PC-9 (cell line): ENCODE measurements at places on chromosomes 7 and 10.

DNA sequence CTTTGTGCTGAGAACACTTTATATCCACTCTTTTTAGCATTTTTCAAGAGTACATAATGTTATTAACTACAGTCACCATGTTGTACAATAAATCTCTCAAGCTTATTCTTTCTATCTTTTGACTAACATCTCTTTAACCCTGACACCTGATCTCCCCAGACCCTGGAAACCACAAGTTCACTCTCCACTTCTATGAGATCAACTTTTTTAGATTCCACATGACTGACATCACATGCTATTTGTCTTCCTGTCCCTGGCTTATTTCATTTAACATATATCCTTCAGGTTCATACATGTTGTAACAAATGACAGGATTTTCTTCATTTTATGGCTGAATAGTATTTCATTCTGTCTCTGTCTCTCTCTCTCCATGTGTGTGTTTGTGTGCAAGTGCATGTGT lies 15.5 kb downstream of the SLC13A1 start:
- no peak for DNase-seq

DNA sequence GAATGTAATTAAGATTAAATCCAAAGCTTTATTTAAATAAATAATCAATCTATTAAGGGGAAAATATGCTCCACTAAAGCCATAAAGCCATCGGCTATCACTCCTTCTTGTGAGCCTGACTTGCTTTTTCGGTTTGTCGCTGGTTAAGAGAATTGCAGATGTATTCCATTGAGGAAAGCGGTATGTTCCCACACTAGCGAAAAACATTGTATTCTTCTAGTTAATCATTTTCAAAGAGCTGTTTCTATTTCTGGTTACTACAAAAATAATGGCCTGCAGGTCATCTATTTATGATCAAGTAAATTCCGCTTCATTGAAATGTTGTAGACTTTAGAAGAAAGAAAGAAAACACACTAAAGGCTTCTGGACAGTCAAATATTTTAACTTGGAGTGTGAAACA lies 173.4 kb downstream of the CACNB2 start:
- no peak for DNase-seq

DNA sequence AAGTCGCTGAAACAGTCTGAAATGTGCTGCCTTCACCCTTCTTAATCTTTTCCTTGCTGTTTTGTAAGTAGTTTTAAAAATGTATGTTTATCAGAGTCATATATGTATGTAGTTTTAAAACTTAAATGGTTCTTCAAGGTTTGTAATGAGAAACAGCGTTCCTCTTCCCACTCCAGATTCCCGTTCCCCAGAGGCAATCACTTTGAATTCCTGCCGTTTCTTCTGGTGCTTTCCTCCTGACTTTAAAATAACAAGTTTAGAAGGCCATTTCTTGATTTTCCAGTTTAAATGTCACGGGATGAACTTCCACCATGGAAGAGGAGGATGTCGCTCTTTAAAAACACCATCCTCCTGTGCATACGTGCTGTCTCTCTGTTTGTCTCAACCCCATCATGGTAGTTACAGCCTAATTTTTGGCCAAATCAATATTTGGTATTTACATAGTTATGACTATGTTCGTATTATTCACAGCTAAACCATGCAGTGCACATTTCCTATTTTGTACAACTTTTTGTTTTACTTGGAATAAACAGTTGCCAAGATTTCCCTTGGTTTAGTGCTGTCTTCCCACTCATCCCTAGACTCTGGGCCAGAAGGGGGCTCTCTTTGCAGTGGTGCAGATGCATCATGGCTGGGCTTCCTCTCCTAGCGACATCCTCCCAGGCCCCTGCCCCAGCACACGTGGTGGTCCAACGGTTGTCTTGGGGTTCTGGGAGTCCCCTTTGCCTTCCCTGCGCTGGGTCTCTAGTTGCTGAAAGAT lies 151.4 kb downstream of the PTPN20 start:
- DNase-seq: no peak

GRCh38 chr10:13560597-13560996 lies 26.2 kb upstream of the PRPF18 start:
- DNase-seq: no peak

- DNase-seq: no peak
Measured at GRCh38 chr7:156840134-156840533, 52.8 kb downstream of the LMBR1 start.

DNA sequence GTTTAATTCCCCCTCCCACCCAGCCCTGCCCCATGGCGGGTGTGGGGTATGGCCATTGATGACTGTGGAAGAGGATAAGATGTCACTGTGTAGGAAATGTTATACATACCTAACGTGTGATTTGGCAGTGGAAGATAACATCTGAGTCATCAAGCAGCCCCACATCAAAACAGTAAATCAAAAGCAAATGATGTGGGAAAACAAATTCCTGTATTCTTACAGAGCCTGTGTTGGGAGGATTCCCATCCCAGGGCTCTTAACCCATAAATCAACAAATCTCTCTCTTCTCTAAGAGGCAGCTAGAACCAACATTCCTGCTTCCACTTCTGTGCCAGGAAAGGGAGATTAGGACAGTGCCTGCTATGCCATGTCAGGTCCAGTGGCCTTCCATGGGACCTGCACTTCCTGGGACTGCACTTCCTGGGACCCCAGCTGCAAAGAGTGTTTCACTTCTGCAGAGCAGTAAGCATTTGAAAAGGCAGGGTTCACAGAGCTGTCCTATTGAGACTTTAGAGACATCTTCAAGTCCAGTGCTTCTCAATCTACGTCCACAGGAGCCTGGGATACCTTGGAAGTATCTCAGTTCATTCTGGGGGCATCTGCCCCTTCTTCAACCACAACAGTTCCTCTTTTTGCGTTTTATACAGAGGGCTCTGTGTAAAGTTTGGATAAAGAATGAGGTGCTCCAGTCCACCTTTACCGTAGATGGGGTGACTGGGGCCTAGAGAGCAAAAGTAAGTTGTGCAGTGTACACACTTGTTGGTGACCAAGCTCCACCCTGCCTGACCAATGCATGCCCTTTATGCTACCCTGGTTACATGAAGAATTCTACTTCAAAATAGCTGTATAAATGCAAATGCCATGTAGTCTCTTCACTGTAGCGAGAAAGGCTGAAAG lies 45.7 kb downstream of the ATXN7L1 start:
- peak; percentile 78 for DNase-seq

DNA sequence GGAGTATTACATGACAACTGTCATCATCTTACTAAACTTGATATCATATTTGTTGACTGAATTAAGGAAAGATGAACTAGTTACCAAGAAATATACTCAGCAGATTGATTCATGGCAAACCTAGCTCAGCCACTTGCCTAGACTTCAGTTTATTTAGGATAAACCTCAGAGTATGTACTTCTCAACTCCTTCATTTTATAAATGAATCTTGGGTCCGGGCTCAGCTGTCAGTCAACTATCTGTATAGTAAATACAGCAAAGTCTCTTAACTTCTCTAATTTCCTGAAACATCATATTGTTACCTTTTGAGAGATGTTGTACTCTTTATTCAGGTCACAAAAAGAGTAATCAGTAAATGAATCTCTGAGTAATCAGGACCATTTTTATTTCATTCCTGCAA lies 211.0 kb upstream of the KLF14 start:
- no peak for DNase-seq

GRCh38 chr7:13282377-13282980 lies 595.0 kb downstream of the ARL4A start:
- DNase-seq: no peak

DNA sequence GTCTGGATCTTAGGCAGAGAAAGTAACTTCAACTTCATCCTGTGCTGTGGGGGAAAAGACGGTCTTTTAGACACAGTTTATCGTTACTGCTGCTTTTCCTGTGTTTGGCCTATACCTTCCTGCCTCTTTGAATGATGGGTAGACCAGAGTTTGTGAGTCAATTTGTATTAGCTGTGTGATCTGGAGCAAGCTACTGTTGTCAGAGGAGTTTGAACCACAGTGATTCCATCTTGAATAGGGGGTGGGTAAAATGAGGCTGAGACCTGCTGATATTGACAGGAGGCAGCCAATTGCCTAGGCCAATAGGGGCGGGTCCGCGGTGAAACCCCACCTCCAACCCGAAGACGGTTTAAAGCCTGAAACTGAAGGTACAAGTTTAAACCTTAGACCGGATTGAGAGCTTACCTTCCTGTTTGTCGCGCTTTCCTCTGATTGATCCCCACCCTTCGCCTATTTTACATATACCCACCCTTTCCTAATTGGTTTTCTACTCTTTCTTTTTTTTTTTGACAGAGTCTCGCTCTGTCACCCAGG lies 35.8 kb upstream of the EIF4H start:
- DNase-seq: no peak

DNA sequence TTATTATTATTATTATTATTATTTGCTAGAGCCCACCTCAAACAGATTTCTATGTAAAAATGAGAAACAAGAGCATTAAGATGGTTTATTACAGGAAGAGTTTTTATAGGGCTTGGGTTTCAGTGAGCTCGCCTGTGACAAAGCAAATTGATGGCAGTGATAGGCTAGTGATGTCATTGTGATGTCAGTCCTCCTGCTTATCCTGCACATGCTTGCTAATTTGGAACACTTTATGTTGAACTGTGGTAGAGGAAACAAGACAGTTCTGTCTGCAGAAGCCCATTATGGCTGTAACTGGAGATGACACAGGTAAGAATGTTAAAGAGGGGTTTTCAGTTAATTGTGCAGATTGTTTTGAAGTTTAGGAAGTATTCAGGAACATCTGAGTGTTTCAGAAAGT lies 68.3 kb downstream of the CREM start:
- no peak for DNase-seq

- DNase-seq: no peak
Measured at GRCh38 chr7:72023926-72024325, 388.2 kb downstream of the CALN1 start.

DNA sequence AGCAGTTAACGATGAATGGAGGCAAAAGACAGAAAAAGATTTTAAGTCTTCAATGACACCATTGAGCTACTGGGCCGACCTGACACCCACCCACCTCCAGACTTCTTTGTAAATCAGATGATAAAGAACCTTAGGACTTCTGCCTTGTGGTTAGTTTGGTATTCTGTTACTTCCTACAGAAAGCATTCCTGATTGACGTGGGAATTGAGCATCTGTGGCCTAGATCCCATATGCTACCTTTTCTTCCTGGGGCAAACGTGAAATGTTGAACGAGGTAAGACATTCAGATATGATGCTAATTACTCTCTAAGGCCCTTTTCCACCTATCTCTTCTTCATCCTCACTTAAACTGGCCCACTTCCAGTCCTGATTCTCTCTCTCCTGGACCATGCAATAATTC lies 10.2 kb downstream of the PRLHR start:
- no peak for DNase-seq

DNA sequence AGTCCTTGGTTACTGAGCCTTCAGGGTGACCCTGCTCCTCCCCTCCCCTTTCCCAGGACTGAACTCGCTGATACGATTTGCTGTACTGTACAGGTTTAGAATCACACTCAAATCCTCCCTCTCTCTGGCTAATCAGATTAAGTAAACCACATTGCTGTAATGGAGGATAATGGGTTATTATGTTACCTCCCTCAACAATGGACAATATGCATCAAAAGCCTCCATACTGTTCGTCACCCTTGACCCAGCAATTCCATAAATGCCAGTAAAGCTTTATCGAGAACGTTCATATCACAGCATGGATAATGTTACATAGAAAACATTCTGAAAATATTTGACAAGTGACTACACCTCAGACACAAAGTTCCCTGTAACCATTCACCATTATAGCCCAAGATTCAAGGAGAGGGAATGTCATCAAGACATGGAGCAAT lies 61.7 kb downstream of the FAM107B start:
- peak; percentile 90 for DNase-seq

GRCh38 chr7:150367677-150368095 lies 936 bp upstream of the REPIN1 start:
- DNase-seq: no peak

DNA sequence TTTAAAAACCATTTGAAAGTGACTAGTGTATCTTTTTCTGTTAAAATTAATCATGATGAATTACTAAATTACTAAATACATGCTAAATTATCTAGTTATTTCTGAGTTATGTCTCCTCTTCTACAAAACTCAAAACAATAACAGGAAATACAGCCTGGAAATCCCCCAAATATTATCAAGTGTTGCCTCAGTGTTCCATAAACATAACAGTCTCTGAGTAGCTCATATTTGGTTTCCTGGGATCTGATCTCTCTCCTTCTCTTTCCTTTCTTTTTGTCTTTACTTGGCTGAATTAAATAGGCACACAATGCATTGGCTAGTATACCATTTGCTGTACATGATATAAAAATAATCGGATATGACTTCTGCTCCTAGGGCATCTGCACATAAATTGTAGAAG lies 277.6 kb upstream of the IGFBP3 start:
- no peak for DNase-seq

DNA sequence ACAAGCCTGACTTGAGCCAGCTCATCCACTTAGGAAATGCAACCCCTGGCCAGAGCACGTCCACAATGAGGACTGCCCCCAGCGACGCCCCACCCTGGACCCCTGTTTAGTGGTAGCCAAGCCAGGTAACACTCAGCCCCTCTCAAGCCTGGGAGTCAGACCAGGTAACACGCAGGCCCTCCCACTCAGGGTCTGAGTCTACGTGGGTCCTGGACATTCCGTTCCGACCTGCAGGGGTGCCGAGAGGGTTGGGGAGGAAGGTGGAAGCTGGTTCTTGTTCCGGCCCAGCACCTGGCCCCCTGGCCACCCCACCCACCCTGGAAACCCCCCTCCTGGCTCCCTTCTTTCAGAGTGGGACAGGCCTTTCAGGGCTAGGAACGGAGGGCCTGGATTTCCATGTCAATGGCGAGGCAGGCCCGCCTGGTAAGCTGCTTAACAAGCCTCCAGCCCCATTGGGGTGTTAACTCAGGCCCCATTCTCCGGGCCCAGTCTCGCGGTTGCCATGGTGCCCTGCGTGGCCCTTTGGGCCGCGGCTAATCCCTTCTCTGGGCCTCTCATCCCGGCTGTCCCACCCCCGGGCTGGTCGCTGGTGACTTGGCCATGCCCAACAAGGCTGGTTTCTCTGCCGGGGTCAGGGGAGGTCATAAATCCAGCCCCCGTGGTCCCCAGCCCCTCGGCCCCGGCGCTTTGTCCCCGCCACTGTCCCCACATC lies 19.7 kb upstream of the LFNG start:
- DNase-seq: no peak

DNA sequence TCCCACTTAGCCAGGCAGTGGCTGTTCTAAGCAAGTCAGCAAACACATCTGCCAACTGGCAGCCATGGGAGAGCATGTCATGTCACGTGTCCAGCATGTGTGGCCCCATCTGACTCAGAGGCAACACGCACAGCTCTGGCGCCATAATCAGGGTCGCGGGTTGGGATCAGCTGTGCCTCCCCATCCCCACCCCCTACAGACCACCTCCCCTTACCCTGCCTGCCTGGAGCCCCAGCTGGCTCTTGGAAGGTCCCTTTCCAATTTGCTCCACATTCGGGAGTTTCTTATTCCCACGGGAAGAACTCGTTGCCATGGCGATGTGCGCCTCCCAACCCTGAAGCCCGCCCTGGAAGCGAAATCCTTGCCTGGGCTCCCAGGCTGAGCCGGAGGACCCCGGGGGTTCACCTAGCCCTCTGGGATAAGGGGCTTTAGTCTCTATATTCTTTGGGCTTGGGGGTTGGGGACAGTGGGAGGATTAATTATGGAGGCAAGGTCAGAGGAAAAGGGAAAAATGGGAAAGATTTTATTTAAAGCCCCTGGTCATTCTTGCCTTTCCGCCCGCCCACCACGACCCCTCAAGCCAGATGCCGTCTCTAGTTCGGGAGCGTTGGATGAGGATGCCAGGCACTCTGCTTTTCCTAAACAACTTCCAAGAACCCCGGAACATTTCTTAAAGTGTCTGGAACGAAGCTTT lies 283.7 kb downstream of the ZEB1 start:
- no peak for DNase-seq
